SK-N-MC (cell line): ENCODE measurements at places on chromosomes 12 and 14.

DNA sequence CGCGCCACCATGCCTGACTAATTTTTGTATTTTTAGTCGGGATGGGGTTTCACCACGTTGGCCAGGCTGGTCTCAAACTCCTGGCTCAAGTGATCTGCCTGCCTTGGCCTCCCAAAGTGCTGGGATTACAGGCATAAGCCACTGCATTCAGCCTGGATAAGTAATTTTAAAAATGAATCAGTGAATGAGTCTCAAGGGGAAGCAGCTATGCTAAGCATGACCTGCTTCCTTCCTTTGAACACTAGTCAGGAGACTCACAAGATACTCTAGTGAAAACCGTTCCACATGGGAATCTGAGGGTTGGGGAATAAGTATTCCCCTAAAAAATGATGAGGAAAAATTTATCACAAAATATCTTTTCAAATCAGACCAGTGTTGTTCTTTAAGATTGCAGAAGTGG is 10.7 kb upstream of the FAM234B start:
- DNase-seq, result no peak

DNA sequence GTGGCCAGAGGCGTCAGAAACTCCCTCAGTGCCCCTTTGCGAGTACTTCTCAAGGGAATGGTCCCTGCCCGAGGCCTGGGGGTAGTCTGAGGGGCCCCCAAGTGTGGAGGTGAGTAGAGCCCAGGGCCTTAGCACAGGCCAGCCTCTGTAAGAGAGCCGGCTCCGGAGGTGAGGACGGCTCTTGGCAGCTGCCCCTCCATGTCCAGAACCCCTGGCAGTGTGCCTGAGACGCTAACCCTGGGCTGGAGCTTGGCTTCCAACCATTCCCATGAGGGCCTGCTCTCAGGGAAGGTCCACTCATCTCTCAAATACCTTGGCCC is 61.7 kb downstream of the PRMT8 start:
- DNase-seq, result no peak

DNA sequence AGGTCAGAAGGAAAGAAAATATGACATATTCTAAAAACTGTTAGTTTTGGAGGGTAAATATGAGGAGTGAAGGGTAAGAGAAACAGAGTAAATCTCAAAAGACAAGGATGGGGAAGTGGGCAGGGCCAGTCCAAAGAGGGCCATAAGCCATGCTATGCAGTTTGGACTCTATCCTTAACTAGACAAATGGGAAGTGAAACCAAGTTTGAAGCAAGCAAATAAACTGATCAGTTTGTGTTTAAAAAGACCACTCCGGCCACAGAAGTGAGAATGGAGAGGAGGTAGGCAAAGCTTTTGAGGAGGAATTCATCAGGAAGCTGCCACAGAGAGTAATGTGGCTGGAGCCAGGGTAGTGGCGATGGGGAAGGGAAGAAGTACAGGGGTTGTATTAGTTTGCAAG is 37.5 kb upstream of the DAAM1 start:
- no peak for DNase-seq

GRCh38 chr14:102230481-102231210 is 74.3 kb downstream of the MOK start:
- DNase-seq, result no peak

- no peak for DNase-seq
Observed at GRCh38 chr14:105944632-105945610, 418.5 kb downstream of the TMEM121 start.

DNA sequence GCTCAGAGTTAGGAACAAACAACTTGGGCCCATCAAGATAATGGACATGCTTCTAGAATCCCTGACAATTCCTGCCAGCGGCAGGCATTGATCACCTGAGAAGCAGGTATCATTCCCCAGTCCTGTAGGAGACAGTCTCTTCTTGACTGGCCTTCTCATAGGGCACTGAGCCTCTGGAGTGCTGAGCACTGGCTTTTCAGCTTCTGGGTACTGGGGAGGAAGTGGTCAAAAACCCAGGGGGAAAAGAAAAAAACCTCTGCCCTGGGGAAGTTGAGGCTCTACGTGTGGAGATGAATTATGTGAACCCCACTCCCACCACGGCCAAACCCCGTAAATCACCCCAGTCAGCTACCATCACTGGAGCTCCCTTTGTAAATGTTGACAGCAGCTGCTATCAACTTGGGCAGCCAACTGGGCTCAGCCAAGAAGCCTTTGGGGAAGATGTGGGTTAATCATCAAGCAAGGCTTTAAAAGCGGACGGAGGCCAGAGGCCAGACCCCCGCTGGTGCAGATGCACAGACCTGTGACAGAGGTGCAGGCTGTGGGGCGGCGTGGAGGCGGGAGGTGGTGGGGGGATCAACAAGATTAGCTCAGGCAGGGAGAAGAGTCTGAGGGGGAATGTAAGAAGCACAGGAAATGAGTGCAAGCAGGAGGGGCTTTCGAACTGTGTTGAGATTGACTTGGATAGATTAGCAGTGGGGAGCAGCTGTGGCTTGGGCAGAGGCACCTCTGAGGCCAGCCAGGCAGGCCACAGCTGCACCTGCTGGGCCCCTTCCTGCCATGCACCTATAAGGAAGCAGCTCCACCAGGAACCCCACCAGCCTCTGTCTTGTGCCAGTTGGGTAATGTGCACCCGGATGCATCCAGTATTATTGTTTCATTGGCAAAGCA is 105.4 kb upstream of the HIF1A start:
- DNase-seq, result no peak

DNA sequence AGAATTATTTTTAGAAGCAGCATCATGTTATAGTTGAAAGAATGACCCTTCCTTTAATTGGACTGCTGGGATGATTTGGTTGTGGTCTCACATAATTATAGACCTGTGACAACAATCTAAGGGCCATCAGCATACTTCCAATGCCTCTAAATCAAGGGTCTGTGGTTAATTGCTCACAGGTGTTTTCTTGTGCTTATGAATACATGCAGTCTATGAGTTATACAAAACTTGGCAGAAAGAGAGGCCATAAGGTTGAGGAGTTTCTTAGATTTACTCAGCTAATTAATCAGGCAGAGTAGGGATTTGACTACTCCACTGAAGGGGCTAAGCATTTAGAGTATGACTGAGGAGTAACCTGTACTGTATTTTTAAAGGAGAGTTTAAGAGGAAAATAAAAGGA is 37.0 kb upstream of the FRMD6 start:
- no peak for DNase-seq

DNA sequence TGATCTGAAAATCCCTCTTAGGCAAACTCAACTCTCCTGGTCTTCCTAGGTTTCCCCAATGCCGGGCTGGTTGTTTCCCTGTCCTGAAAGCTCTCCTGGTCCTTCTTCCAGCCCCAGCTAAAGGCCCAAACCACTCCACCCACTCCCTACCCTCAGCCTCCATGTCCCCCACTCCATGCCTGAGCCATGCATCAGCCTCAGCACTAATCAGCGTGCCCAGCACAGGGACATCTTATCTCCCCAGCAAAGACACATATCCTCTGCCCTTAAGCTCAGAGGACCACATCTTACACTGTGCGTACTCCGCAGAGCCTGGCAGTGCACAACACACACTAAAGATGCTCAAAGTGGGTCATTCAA is 25.9 kb downstream of the ACTN1 start:
- DNase-seq, result no peak

DNA sequence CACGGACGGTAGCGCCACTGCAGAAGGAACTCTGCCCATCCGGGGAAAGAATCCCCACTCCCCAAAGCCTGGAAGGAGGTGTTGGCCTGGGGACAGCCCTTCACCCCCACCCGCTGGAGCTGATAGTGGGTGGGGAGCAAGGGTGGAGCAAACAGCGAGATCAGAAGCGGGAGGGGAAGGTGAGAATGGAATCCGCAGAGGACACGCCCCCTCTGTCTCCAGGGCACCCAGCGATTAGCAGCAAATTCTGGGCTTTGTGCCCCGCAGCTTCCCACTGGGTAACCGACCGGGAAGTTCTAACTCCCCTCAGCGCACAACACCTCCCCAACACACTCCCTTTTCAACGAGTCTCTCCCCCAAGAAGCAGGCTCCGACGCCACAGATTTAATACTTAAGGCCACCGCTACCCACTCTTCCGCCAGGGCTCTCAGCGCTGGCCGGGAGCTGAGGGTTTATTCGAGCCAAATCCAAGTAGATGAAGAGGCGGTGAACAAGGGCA is 1.4 kb downstream of the SLC25A29 start:
- DNase-seq, result no peak

GRCh38 chr12:109352184-109352583 is 4.5 kb downstream of the MYO1H start:
- no peak for DNase-seq

GRCh38 chr12:109760930-109761921 is 47.6 kb downstream of the FAM222A start:
- DNase-seq, result no peak

- no peak for DNase-seq
Observed at GRCh38 chr12:106903241-106903945, 52.3 kb upstream of the TMEM263 start.

DNA sequence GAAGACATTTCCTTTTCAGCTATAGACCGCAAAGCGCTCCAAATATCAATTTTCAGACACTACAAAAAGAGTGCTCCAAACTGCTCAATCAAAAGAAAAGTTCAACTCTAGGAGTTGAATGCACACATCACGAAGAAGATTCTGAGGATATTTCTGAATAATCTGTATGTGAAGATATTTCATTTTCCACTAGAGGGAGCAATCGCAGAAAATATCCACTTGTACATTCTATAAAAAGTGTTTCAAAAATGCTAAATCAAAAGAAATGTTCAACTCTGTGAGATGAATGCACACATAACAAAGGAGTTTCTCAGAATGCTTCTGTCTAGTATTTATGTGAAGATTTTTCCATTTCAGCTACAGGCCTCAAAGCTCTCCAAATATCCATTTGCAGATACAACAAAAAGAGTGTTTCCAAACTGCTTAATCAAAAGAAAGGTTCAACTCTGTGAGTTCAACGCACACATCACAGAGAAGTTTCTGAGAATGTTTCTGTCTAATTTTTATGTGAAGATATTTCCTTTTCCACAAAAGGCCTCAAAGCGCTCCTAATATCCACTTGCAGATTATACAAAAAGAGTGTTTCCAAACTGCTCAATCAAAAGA is 643.8 kb upstream of the ALG10B start:
- no peak for DNase-seq

- no peak for DNase-seq
Observed at GRCh38 chr14:95054346-95055280, 102.7 kb downstream of the DICER1 start.

- no peak for DNase-seq
Observed at GRCh38 chr12:115203701-115204100, 519.7 kb upstream of the TBX3 start.

GRCh38 chr12:67701121-67701520 is 52.6 kb downstream of the DYRK2 start:
- no peak for DNase-seq

GRCh38 chr14:69190191-69190590 is 1.1 kb upstream of the EXD2 start:
- peak; percentile 42 for DNase-seq

GRCh38 chr12:121420109-121420508 is 20.2 kb downstream of the RNF34 start:
- DNase-seq, result no peak

GRCh38 chr12:58425481-58426392 is 484.4 kb downstream of the ATP23 start:
- no peak for DNase-seq

DNA sequence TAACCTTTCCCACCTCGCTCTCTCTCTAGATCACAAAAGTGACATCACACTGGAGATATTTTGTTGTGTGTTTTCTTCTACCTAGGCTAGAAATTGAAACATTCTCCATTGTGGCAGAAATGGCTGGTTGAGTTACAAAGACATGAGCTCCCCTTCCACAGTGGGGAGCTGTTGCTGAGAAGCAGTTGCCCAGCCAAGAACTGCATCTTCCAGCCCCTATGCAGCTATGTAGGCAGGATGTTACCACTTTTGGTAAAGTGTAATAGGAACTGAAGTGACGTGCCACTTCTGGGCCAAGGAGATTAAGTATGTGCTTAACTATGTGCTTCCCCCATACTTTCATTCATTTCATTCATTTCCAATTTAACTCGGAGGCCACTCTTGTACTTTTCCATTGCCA is 138.7 kb upstream of the E2F7 start:
- no peak for DNase-seq

DNA sequence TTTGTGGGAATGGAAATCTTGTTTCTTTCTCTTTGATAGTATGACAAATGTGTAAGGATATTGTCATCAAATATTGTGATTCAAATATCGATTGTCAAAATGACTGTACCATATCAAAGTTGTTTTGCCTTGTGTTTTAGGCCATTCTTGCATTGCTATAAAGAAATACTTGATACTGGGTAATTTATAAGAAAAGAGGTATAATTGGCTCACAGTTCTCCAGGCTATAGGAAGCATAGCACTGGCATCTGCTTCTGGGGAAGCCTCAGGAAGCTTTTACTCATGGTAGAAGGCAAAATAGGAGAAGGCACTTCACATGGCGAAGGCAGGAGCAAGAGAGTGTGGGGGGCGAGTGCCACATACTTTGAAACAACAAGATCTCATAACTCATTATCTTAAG is 7.8 kb downstream of the TRMT5 start:
- DNase-seq, result no peak

DNA sequence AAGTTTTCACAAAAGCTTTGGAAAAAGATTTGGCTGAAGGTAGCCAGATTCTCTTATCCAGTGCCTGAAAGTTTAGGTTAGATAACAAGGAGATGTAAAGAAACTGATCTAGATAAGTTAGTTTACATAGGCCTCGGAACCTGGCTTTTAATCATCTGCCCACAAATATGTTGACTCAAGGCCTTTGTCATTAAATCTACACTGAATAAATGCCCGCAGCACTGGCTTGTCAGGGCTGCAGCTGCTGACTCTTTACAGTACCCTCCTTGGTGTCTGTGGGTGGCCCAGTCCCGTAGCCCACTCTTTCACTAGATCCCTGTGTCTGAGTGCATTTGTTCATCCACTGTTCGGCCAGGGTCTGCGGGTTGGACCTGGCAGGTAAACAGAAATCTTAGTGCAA is 58.0 kb downstream of the TMEM116 start:
- DNase-seq, result no peak

GRCh38 chr12:15700595-15700994 is 88.6 kb downstream of the EPS8 start:
- DNase-seq, result no peak

DNA sequence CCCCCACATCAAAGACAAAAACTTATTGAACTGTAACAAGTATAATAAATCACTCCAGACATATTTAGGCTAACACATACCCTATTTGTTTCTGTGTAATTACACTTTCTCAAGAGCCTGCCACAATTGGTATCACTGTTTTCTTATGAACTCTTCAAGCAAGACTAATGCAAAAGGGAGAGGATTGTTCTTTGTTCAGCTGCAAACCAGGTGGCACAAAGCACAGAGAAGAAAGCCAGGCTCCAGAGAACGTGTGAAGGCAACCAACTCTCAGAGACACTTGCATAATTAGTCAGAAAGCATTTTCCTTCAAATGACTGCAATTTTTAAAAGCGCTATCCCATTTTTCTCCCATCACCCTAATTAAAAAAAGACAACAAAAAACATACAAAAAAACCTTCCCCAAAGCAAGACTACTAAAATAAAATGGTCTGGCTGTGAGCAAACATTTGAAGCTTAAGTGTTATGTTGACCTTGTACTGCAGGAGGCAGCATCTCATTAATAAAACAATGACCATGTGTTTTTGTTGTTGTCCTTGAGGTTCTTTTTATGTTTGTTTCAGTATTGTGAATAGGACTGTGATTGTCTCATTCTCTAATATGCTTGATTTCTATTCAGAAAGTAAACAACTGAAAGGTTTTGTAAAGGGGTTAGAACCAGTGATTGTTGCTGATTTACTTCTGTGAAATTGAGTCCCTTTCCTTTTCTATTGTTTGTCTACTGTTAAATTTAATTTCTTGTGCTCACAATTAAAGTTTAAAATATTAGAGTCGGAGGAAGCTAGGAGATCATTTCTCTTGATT is 452.7 kb upstream of the PDE3A start:
- no peak for DNase-seq
